ENCODE measurements at places on chromosomes 4 and X.

DNA sequence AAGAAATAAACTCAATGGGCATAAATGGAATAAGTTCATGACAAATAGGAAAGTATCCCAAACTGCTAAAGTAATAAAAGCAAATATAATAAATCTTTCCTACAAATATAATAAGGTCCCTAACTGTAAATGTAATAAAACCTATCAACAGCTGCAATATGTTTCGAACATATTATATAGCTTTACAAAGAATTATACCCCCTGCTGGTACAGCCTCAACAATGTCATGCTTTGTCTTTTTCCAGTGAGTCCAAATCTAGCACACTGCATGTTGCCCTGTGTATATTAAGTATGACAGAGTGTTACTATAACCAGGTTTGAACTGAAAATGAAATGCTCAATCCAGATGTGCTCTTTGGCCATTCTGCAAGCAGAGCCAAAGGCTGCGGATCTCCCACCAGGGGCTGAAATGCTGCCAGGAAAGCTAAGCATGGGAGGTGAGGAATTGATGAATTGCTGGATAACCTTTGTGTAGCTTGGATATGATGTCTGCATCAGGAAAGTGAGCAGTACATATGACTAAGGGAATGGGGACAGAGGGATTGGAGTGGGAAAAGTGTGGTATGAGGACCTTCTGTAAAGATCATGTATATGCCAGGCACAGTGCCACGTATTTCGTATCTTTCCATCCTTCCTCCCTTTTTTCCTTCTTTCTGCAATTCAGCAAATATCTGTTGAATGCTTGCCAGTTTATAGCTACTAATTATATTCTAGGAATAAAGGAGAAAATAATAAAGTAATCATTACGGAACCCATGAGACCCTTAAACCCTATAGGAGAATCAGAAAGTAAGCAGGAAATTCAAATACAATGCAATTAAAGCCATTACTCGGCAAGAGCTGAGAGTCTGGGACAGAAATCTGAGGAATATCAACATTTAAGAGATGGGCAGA lies 954.6 kb upstream of the LCORL start:
- no peak for DNase-seq

- no peak for DNase-seq
Measured at GRCh38 chrX:110060317-110060716, 57.4 kb downstream of the TMEM164 start.

GRCh38 chr4:25970691-25971432 lies 56.8 kb downstream of the SMIM20 start:
- peak; percentile 43 for DNase-seq

DNA sequence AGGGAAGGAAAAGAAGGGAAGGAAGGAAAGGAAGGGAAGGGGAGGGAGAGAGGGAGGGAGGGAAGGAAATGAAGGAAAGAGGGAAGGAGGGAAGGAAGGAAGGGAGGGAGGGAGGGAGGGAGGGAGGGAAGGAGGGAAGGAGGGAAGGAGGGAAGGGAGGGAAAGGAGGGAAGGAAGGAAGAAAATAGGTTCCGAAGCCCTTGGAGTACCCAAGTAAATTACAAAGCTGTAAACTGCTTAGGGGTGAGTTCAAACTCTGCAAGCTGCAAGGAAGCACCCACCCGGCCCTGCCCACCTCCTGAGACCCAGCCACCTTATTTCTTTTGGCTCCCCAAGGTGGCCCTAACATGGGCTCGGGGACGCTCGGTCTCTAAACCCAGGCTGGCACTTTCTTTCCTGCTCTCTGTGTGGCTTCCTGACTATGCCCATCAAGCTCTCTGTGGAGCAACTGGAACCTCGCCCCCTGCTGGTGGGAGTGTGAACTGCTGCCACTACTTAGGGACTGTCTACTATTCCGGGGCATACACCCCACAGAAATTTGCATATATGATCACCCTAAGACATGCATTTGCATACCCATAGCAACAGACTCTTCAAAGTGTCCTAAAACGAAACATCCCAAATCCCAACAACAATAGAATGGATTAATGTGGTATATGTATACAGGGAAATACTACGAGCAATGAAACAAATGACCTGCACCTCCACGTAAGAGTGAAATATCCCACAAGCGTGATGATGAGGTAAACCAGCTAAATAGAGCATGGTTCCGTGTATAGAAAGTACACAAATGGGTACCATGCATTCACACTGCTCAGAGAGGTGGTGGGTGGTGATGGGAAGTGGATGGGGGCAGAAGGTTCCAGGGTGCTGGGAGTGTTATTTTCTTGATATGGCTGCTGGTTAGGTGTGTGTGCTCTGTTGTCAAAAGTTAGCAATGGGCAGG lies 151.7 kb upstream of the TBL1X start:
- DNase-seq, result no peak

- no peak for DNase-seq
Measured at GRCh38 chr4:41134581-41134980, 79.8 kb downstream of the APBB2 start.

GRCh38 chr4:130233377-130234047 lies 1137.6 kb downstream of the C4orf33 start:
- DNase-seq, result no peak

- no peak for DNase-seq
Measured at GRCh38 chr4:5874811-5875449, 18.0 kb downstream of the CRMP1 start.

GRCh38 chr4:89904524-89904923 lies 9.9 kb downstream of the MMRN1 start:
- no peak for DNase-seq
